OCI-M1 (cell line): ENCODE measurements at places on chromosomes 1 and 21.
A peak's percentile ranks its signal among the peaks of the same experiment; 100 is the strongest.

DNA sequence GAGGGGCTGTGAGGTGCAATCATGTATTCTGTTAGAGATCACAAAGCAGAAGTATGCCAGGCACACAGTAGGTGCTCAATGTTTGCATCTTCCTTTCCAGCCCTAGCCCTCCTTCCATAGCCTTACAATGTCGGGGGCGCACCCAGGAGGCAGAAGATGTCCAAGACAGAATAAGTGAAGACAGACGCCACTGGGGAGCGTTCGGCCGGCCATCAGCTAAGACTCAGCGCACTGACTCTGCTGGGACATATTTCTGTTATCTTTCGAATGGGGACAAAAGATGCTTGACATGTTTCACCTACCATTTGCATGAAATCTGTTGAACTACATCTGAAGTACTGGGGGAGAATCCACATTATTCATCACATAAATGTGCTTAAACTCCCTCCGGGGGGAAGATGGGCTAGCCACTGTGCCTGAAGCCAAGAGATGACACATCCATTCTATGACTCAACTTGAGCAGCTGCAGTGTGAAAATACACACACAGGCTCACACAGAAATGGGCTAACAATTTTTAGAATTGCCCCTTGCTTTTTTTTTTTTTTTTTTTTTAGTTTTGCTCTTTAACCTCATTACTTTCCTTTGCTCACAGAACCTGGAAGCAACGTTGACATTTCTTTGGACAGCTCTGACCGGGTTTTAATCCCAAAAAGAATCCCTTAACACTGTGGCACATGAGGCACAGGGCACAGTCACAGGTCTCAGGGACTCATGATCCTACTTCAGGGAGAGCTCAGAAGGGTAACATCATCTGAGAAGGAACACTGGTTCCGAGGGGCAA is 7.9 kb downstream of the TIAM1 start:
- DNase-seq: no peak

DNA sequence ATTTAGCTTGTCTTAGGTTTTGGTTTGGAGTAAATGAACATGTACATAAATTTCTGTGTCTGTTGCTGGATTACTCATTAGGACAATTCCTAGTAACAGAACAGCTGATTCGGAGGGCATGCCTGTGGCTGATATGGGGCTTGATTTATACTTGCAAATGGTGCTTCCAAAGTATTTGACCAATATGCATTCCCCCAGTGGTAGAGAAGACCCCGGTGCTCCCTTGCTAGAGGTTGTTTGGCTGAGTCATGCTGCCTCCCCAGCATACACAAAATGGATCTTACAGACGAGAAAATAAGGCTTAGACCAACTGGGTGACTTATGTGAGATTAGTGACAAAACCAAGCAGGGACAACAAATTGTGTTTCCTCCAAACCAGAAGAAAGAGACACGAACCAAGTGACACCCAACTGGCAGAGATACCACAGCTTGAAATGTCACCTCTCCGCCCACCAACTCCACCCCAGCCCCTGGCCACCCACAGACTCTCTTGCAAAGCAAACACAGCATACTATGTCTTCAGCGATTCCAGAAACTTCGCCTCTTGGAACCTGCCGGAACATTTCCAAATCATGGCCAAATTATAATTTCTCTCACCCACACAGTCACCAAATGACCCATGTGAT is 75.9 kb upstream of the ETS2 start:
- no peak for DNase-seq

GRCh38 chr1:157369808-157370521 is 182.3 kb downstream of the FCRL5 start:
- DNase-seq: peak; percentile 96

DNA sequence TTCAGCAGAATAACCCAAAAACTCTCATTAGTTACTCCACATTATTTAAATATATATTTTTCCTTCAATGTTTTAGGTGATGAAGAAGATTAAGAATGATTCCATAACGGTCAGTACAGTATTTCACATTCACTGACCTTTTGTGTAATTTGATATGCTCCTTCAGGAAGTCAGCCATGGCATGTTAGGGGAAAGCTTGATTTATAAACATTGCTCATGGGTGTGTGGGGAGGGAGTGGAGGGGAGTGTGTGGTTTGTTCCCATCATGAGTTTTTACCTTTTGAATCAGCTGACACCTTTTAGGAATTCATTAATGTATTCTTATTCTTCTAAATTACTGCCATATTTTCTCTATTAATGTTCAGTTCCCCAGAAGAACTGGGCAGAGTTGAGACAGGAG is 240.2 kb downstream of the ATG4C start:
- no peak for DNase-seq

DNA sequence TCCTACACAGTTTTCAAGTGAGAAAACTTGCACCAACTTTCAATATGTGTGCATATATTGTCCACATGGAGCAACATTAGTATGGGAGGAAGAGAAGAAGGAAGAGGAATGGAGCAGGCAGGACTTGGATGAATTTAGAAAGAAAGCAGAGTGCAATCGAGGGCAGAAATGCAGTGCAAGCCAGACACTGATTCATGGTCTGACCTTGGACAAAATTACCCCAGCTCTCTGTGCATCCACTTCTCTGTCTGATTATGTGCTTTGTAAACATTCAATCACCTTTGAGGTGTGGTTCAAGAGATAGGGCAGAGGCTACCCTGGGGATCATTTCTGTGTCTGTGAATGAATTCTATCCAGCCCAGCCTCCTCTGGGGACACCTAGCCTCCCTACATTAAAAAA is 265.2 kb downstream of the TNR start:
- no peak for DNase-seq

DNA sequence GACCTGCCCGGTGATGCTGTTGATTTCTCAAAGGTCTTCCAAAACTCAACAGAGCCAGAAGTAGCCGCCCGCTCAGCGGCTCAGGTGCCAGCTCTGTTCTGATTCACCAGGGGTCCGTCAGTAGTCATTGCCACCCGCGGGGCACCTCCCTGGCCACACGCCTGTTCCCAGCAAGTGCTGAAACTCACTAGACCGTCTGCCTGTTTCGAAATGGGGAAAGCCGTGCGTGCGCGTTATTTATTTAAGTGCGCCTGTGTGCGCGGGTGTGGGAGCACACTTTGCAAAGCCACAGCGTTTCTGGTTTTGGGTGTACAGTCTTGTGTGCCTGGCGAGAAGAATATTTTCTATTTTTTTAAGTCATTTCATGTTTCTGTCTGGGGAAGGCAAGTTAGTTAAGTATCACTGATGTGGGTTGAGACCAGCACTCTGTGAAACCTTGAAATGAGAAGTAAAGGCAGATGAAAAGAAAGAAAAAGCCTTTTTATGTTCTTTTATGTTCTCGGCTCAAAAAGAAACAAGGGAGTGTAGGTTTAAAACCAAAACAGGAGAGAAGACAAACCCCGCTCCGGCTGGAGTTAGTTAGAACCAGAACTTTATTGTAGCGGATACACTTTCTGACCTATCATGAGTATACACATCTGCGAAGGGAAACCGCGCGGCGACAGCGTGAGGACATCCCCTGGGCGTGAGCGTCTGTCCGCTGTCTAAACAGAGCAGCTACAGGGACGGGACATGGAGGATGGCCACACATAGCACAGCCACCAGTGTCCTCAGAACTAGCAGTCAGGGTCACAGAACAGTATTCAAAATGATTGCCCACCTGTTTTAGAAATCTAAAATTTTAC is 77.1 kb downstream of the PIK3CD start:
- DNase-seq: no peak

DNA sequence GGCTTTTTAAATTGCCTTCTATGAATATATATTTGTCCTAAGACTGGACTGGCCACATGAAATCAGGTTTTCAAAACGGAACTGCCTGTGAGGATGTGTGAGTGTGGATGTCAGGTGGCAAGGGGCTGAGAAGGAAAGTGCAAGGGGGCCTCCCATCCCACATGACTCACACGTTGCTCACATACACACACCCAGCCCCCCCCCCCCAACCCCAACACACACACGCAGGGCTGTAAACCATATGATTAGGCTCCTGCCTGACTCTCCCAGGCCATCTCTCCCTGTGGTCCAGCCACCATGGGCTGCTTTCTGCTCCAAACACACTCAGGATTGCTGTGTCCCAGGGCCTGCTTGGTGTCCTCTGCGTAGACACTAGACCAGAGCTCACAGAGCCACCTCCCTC is 22.4 kb downstream of the DEGS1 start:
- peak; percentile 80 for DNase-seq

DNA sequence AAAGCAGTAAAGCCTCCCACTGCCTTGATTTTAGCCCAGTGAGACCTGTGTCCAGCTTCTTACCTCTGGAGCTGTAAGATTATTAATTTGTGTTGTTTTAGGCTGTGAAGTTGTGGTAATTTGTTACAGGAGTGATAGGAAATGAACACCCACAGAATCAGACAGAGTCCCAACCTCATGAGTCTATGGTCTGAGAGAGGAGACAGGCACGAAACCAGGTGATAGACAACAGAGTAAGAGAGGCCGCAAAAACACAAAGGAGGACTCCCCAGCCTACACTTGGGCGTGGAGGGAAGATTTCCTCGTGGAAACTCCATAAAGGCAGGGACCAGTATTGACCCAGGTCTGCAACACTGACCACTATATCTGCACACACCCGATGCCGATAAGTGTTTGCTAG is 234.6 kb upstream of the JUN start:
- no peak for DNase-seq

DNA sequence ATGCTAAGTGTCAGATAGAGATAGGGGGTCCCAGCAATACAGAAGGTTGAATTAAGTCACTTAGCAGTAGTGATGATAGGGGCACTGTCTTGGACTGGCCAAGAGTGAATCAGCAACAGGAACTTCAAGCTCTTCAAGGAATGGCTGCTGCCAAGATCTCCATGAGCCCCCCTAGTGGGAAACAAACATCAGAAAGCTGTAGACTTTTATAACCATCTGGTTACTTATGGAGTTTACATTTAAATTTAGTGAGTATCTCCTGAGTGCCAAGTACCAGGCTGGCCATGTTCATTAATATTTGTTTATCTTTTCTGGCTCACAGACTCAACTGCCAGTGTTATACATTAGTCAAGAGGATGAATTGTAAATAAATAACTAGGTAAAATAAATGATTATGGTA is 327.3 kb downstream of the TTLL7 start:
- DNase-seq: no peak

DNA sequence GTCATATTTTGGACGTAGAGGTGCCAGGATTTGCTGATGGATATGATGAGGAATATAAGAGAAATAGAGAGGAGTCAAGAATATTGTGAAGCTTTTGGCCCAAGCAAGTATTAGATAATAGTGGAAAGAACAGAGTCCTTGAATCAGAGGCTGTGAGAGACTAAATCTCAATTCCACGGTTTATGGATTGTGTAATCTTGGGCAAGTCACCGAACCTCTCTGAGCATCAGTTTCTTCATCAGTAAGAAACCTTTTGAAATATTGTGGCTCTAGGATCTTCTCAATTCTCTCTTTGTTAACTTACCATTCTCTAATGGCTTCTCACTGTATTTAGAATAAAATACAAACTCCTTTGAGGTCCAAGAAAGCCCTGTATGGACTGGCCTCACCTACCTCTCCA is 77.6 kb downstream of the RPS6KA1 start:
- DNase-seq: no peak

GRCh38 chr1:182309631-182310351 is 81.8 kb downstream of the GLUL start:
- no peak for DNase-seq

- DNase-seq: no peak
Measured at GRCh38 chr1:236016782-236017400, 48.0 kb downstream of the NID1 start.

DNA sequence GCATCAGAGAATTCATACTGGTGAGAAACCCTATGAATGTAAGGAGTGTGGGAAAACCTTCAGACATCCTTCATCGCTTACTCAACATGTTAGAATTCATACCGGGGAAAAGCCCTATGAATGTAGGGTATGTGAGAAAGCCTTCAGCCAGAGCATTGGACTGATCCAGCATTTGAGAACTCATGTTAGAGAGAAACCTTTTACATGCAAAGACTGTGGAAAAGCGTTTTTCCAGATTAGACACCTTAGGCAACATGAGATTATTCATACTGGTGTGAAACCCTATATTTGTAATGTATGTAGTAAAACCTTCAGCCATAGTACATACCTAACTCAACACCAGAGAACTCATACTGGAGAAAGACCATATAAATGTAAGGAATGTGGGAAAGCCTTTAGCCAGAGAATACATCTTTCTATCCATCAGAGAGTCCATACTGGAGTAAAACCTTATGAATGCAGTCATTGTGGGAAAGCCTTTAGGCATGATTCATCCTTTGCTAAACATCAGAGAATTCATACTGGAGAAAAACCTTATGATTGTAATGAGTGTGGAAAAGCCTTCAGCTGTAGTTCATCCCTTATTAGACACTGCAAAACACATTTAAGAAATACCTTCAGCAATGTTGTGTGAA is 12.8 kb downstream of the ZFP69B start:
- DNase-seq: peak; percentile 33

- peak; percentile 76 for DNase-seq
Measured at GRCh38 chr1:32200226-32201010, at the start of gene CCDC28B. Gene CCDC28B, plus strand, starts transcription at chr1:32200595. Its CDS starts 1,341 bp downstream, at chr1:32201936.

- peak; percentile 80 for DNase-seq
Measured at GRCh38 chr1:70487910-70488665, 77.0 kb downstream of the CTH start.

DNA sequence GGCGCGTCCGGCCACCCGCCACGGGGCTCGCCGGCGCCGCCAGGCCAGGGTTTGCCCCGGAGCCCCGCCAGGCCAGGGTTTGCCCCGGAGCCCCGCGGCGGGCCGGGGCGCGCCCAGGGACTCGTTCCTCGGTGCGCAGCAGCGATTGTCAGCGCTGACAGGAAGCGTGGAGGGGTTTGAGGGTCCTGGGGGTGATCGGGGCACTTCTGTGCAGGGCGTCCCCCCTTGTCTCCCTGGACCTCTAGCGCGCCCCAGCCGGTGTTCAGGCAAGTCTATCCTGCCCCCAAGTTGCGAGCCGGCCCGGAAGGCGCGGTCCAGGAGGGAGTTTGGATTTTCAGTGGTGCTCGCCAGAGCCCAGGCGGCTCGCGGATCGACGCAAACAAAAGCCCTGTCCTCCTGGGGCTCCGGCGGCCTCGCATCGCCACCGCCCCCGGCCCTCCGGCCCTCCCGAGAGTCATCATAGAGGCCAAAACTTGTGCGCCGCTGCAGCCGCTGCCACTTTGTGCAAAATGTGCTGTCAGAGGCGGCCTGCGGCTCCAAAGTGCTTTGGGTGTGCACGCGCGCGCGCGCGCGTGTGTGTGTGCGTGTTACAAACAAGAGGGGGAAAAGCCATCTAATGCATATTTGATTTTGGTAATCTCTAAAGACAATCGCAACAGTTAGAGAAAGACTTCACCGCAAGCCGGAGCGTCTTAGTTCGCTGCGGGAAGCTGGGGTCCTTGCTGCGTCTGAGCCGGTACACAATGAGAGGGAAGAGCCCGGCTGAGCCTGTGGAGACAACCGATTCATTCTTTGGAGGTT is 1.0 kb downstream of the ROR1 start:
- DNase-seq: no peak
